ENCODE measurements at places on chromosomes 1 and 21.

DNA sequence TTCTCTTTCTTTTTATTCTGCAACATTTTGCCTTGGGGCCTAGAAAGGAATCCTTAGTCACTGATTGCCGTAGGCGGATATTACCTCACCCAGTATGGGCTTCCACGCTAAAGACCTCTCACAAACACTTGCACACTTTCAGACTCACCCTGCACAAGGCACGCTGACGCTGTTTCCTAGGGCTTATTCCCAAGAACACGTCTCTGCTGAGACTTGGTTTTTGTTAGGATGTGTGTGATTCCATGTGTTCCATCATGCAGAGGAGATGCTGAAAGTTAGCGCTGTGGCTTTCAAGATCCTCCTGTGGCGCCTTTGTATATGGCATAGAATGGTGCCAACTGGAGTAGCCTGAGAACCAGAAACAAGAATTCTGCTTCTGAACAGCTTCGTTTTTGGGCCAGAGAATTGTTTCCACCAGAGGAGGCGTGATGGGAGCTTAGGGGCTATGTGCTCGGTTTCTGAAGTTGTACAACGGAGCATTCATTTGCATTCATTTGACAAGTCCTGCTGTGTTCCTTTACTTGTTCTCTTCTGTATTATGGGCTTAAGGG, 297.0 kb downstream of the DISC1 start:
- DNase-seq, result no peak

DNA sequence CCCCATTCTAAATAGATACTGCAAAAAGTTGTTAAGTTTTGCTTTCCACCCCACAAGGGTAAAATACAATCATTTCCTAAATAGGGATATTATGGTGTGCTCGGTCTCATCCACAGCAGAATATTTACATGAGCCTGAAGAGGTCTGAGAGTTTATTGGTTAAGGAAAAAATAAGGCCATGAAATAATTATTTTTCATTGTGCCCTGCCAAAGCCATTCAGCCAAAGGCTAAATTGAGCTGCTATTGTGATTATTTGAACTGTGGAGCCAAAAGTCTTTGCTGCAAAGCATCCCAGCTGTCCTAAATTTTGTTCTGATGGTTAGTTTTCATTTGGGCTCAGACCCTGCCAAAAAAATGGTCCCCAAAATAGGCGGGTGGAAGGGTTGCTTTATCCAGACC, 298.7 kb upstream of the ESRRG start:
- no peak for DNase-seq

DNA sequence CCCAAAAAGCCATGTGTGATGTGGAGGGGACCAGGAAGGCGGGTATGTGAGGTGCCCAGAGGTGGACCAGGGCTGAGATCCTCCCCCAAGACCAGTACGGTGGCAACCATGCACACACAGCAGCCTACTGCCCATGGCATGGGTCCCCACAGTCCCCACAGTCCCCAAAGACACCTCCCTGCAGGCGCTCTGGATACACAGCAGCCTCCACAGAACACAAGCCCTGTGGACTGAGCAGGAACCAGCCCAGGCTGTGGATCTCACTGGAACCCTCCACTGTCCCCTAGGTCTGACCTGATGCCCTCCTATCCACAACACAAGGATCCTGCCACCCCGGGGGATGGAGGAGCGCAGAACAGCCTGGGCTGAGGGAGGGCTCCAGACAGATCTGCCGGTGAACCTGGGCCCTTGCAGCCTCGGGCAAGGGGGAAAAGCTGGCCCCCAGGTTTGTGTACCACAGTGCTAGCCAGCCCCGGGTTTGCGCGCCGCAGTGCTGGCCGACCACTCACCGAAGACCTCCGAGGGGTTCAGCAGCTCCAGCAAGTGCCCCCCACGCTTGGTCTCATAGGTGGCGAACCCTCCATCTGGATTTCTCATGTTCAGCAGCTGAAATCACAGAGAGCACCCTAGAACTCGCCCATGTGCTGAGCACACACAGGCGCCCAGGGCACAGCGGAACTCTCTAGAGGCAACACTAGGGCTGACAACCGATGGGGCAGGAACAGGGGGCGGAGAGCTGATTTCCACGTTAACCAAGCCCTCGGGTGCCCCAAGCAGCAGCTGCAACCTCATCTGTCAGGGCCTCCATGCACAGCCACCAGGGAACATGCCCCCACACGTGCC, 22.1 kb upstream of the SPATC1L start:
- no peak for DNase-seq

GRCh38 chr1:150917387-150917786, 8.8 kb upstream of the SETDB1 start:
- no peak for DNase-seq

- DNase-seq, result no peak
Observed at GRCh38 chr1:1157914-1158710, 15.6 kb upstream of the TTLL10 start.

GRCh38 chr1:231494439-231495110, 33.9 kb upstream of the TSNAX start:
- DNase-seq, result no peak

DNA sequence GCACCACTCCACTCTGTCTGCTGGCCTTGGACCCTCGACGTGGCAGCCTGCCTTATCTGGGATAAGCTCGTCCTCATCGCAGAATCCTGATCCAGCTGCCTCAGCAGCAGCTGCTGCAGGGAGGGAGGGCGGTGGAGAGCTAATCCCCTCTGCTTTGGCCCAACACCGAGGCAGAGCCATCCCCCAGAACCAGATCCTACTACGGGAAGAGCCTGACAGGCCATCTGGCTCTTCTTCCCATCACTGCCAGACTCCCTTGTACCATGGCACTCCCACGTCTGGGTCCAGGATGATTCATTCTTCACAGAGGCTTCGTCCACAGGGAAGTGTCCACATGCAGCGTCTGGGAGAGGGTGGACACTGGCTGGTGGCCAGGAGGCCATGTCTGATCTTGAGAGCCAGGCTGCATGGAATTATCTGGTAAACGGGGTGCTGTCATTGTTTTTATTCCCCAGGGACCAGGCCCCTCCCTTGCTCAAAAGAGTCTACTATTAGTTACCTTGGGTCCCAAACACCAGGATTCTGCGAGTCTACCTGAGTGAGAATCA, 14.6 kb upstream of the PKP1 start:
- no peak for DNase-seq

GRCh38 chr1:92778376-92778775, 6.5 kb downstream of the EVI5 start:
- DNase-seq, result no peak

- DNase-seq, result no peak
Observed at GRCh38 chr1:225577241-225577640, 75.7 kb downstream of the ENAH start.

DNA sequence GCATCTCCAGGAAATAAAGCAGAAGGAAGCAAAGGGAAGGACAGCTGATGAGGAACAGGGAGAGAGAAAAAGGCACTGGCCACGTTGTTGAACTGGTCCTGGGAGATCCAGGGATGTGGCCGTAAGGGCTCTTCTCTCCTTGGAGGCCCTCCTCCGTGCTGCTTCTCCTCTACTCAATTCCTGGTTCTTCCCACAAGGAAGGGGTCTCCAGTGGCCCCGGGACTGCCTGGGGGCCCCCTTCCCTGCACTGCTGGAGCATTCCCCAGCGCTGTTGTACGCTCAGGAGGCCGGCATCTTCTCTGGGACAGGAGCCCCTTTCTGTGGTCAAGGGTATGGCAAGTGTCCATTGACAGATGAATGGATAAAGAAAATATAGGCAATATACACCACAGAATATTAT, 88.5 kb upstream of the TLR5 start:
- DNase-seq, result no peak

DNA sequence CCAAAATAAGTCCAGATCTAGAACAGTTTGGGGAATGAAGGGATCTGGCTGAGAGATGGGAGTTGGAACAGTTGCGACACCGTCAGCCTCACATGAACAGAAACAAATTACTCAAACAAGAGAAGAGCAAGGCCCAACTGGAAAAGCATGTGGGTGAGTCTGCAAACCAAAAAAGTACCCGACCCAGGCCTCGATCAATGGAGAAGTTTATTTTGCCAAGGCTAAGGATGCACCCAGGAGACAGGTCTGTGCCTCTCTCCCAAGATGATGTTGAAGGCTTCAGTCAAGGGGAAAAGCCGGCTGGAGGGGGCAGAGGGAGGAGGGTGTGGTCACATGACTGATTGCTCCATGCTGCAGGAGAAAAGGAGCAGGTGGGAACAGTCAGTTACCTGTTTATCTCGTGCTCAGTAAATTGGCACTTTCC, 42.3 kb downstream of the KRTAP10-1 start:
- no peak for DNase-seq

DNA sequence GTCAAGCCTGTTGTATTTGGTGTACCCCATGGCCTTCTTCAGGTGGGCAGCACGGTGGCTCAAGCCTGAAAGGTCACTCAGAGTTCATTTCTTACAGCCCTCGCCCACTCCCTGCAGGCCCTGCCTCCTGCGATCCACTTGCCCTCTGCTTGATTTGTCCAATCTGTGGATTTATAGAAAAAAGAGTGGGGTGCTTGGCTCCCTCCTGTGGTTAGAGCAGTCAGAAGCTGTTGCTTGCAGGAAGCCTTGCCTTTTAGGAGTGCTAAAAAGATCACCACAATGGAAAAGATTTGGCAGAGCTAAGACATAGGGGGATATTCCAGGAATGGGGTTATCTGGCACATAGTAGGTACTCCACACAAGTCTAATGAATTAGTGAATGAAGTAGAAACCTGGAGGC, 108.0 kb upstream of the TRABD2B start:
- DNase-seq, result no peak

- no peak for DNase-seq
Observed at GRCh38 chr1:167805041-167805556, 83.3 kb downstream of the MPZL1 start.

- no peak for DNase-seq
Observed at GRCh38 chr1:86429835-86430234, 5.9 kb downstream of the CLCA2 start.

DNA sequence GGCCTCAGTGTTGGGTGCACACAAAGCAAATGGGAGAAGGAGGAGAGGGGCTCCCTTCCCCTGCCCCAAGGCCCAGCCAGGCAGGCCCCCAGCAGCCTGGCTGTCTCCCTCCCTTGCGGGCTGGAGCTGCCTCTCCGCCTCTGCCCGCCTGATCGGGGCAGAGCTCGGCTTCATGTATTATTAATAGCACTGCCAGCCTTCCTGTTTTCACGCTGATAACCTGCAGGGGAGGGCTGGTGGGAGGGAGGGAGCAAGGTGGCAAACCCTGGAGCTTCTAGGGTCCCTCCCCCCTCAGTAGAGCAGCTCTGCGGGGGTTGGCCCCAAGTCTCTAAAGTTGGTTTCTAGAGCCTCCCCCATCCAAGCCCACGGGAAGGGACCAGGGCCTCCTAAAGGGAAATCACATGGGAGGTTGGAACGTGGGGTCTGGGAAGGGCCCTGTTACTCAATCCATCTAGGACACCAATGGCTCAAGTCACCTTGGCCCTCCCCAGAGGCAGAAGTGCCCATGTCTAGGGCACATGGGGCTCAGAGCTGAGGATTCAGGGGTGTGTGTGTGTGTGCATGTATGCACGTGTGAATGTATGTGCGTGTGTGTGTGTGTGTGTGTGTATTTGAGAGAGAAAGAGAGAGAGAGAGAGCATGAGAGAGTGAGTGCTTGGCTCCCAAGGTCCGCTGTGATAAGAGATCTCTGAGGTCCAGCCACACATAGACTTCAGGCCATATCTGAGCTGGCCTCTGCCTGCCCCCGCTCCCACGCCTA, 21.8 kb upstream of the POU3F1 start:
- DNase-seq, result no peak

GRCh38 chr1:241738284-241739078, 86.4 kb downstream of the WDR64 start:
- DNase-seq, result no peak

GRCh38 chr1:203465146-203465798, 10.3 kb upstream of the PRELP start:
- DNase-seq, result no peak

DNA sequence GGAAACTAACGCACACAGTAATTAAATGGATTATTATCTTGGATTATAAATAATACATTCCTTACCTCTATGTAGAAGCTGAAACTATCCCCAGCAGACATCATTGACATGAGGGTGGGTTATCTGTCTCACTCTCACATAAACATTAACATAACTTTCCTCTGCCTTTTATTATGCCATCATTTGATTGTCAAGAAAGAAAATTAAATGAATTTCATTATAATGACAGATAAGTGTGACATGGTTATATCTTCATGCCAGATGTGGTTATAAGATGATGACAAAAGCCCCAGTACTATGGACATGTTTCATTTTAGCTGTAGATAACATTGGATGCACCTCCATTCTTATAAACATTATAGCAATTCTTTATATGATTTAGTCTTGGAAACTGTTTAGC, 476.5 kb downstream of the KCNT2 start:
- DNase-seq, result no peak

DNA sequence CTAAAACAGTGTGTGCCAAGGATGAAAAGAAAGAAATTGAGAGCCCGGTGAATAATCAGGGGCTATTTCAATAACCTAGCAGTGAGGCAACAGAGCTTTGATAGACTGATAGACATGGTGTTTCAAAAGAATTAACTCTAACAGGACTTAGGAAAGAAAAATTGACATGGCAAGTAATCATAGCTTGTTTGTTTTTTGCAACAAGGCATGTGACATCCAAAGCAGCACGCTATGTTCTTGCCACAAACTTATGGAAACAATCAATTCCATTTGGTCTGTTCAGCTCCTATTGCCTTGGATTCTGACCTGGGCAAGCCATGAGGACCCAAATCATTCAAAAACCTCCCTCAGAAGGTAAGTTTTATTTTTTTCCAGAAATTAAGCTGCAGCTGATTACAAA, 608.5 kb downstream of the SMYD3 start:
- DNase-seq, result no peak

- no peak for DNase-seq
Observed at GRCh38 chr1:7587773-7588456, 183.2 kb upstream of the VAMP3 start.

- no peak for DNase-seq
Observed at GRCh38 chr1:15579683-15580047, 5.2 kb downstream of the AGMAT start.

DNA sequence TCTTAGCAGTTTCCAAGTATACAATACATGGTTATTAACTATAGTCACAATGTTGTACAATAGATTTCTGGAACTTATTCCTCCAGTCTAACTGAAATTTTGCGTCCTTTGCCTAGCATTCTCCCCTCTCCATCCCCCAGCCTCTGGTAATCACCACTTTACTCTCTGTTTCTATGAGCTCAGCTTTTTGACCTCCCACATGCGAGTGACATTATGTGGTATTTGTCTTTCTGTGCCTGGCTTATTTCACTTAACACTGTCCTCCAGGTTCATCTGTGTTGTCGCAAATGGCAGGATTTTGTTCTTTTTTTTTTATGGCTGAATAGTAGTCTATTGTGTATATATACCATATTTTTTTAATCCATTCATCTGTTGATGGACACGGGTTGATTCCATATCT, 43.9 kb upstream of the CD101 start:
- DNase-seq, result no peak
